Activated CD4-positive, alpha-beta T cell treated with anti-CD3 and anti-CD28 coated beads for 24 hours (primary cell): ENCODE measurements at places on chromosomes 1 and 21.

DNA sequence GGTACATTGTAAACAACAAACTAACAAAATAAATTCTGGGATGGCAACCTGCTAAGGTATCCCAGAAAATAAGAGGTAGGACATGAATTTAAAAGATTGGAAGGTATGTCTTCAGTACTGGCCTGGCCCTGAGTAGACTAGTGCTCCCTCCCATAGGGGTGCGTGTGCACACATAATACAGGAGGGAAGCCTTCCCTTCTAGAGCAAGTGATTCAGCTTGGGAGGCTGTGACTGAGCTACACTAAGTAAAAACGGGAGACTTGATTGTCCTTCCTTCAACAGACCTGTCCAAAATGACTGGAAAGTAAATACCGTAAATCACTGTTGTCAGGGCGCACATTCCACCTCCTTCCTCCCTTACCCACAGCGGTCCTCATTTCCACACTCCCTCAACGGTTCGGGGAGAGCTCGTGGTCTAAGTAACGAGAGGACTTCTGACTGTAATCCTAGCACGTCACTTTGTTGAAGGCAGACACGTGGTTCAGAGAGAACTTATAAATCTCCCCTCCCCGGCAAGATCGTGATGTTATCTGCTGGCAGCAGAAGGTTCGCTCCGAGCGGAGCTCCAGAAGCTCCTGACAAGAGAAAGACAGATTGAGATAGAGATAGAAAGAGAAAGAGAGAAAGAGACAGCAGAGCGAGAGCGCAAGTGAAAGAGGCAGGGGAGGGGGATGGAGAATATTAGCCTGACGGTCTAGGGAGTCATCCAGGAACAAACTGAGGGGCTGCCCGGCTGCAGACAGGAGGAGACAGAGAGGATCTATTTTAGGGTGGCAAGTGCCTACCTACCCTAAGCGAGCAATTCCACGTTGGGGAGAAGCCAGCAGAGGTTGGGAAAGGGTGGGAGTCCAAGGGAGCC, at the start of gene TGFB2:
TGFB2 (plus strand) TSS at position 523 of the 859 bp plus-strand sequence. CDS start 1,366 bp downstream, outside the sequence.
- no peak for DNase-seq

- DNase-seq = no peak
These were observed 2.4 kb downstream of the ACTA1 start for GRCh38 chr1:229431284-229432115.

DNA sequence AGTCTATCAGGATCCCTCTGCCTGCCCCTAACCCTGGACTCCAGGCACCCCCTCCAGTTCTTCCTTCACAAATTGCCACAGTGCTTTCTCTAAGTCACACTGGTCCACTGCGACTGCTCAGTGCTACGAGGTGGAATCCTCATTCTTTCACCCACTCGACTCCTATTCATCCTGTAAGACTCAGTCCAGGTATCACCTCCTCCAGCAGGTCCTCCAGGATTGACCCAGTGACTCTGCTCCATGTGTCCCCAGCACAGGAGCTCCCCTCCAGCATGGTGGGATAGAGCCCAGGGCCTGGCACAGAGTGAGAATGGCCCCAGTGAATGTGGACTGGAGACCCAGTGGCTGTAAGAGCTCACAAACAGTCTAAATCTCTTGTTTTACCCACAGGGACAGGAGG, 45.5 kb upstream of the WNT4 start:
- no peak for DNase-seq

- DNase-seq = no peak
These were observed 54.4 kb upstream of the NEK7 start for GRCh38 chr1:198102454-198102827.

- no peak for DNase-seq
These were observed 18.4 kb downstream of the H6PD start for GRCh38 chr1:9253004-9253403.
